ENCODE measurements at places on chromosomes 7 and 10.
A peak's percentile ranks its signal among the peaks of the same experiment; 100 is the strongest.

DNA sequence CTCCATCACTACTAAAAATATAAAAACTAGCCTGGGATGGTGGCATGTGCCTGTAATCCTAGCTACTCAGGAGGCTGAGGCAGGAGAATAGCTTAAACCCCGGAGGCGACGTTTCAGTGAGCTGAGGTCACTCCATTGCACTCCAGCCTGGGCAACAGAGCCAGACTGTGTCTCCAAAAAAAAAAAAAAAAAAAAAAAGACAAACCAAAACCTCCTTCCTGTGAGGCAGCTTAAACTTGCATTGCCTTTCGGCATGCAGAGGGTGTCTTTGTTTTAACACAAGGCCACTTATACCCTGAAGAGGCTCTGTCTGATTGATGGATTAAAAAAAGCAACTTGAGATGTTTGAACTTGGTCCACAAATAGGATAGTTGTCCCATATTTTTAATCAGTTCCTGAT is 128.4 kb upstream of the RSU1 start:
- ATAC-seq = no peak

GRCh38 chr7:17320102-17320497 is 21.6 kb downstream of the AHR start:
- no peak for ATAC-seq

DNA sequence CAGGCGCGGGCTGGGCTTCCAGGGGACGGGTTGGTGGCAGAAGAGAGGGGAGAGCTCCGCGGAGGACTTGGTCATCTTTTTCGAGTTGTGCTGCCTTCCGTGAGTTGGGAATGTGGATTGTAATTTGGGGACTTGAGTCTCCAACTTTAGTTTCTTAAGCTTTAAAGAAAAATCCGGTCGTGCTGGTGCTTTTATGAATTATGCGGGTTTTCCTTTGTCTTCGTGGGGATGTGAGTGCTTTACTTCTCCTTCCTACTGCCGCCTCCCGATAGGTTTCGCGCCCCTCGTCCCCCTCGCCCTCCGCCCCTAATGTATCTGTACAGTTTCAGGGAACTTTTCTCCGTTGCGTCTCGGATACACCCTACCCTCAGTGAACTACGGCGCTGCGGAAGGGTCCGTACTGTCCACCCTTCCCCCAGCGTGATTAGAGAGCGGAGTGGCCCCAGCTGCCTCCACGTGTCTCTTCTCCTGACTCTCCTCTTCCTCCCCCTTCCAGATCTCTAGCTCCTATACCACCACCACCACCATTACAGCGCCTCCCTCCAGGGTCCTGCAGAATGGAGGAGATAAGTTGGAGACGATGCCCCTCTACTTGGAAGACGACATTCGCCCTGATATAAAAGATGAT is 649 bp downstream of the SCD start:
- no peak for ATAC-seq

GRCh38 chr10:113666682-113667252 is 2.9 kb upstream of the NRAP start:
- peak; percentile 58 for ATAC-seq

GRCh38 chr10:73501651-73502050 is 5.8 kb upstream of the PPP3CB start:
- peak; percentile 63 for ATAC-seq

DNA sequence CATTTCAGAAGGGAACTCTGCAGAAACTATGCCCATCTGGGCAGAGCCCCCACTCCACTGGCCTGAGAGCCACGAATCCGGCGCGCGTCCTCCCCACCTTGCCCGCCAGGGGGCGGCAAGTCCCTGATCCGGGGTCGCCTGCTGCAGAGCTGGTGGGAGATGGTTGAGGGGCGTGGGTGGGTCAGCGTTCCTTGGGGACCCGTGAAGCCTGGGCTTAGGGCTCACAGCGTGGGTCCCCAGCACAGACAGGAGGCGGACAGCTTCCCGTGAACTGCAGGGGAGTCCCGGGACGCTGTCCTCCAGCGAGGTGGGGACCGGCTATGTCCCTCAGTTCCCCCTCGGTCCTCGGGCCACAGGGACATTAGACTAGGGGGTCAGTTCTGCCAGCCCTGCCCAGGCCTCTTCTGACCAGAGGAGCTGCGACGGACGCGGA is 585 bp upstream of the POP7 start:
- ATAC-seq = peak; percentile 58

GRCh38 chr7:22481726-22482125 is 18.3 kb downstream of the STEAP1B start:
- no peak for ATAC-seq

- ATAC-seq = no peak
Observed at GRCh38 chr10:123634221-123634620, 31.9 kb upstream of the GPR26 start.

DNA sequence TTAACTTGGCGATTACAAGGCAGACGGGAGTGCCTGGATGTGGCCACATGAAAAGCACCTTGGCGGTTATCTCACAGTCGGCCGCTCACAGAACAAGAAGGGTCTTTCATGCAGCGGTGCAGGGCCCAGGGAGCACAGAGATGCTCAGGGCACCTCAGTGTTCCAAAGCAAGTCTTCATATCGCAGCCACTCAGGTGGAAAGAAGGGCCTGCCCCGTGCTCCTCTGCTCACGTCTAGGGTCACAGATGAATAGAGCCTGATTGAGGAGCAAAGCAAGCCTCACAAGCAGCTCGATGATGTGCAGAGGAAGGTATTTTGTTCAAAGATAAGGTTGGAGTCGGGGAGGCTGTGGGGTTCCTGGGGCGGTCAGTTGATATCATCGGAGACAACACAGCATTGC is 297.8 kb downstream of the WDR11 start:
- no peak for ATAC-seq

GRCh38 chr7:33870120-33870519 is 35.2 kb upstream of the BMPER start:
- no peak for ATAC-seq

GRCh38 chr7:98134420-98135228 is 28.0 kb downstream of the LMTK2 start:
- ATAC-seq = no peak

- ATAC-seq = no peak
Observed at GRCh38 chr10:74882427-74882826, 56.0 kb downstream of the KAT6B start.

DNA sequence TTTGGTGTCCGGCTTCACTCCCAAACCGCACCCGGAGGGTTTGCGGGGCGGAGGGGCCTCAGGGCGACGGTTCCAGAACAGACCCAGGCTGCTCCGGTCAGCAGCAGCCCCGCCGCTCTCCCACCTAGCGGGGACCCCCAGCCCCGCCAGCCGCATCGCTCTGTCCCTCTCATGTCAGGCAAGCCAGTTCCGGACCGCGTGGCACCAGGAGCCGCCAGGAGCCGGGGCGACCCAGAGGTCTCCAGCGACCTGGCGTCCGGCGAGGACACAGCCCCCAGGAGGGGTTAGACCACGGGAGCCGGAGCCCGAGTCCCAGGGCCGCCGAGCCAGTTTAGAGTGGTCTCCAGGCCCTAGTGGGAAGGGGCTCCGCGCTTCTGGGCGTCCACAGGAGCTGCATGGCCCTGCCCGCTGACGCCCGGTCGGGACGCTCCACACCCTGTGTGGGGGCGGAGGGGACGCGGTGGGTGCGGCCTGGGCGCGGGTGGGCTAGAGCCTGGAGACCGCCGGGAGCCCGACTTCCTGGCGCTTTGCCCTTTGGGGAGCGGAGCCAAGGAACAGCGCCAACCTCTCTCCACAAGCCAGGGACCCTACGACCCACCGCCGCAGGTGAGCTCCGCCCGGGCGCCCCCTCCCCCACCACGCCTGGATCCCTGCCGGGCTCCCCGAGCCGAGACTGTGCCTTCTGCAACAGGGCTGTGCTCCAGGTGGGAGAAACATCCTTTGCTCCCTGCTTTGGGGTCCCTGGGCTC is 43.4 kb downstream of the ZNF117 start:
- ATAC-seq = no peak

- ATAC-seq = no peak
Observed at GRCh38 chr7:20030417-20030816, 186.8 kb downstream of the MACC1 start.

- ATAC-seq = no peak
Observed at GRCh38 chr10:116437076-116437692, 9.5 kb downstream of the PNLIPRP3 start.

GRCh38 chr7:101543242-101543766 is 85.8 kb downstream of the MYL10 start:
- ATAC-seq = no peak

GRCh38 chr10:124552691-124553276 is 91.2 kb downstream of the LHPP start:
- no peak for ATAC-seq

DNA sequence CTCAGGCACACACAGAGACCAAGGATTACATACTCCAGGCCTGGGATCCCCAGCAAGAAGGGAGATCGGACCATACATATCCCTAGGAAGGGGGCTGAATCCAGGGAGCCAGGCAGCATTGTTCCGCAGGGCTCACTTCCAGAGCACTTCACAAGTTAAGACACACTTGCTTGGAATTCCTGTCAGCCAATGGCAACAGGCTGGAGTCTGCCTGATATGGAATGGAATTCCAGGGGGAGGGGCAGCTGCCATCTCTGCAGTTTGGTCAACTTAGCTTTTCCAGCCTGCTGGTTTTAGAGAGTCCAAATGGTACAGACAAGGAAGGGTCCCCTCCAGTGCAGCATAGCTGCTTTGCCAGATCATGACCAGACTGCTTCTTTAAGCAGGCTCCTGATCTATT is 290.0 kb upstream of the GLI3 start:
- no peak for ATAC-seq

- no peak for ATAC-seq
Observed at GRCh38 chr7:149772956-149773434, 393 bp downstream of the ZNF467 start.

- ATAC-seq = no peak
Observed at GRCh38 chr10:77959384-77959783, 32.8 kb upstream of the DLG5 start.

- peak; percentile 68 for ATAC-seq
Observed at GRCh38 chr10:110864662-110865140, 7.0 kb upstream of the PDCD4 start.

GRCh38 chr7:10076660-10077300 is 896.9 kb upstream of the PHF14 start:
- ATAC-seq = no peak

DNA sequence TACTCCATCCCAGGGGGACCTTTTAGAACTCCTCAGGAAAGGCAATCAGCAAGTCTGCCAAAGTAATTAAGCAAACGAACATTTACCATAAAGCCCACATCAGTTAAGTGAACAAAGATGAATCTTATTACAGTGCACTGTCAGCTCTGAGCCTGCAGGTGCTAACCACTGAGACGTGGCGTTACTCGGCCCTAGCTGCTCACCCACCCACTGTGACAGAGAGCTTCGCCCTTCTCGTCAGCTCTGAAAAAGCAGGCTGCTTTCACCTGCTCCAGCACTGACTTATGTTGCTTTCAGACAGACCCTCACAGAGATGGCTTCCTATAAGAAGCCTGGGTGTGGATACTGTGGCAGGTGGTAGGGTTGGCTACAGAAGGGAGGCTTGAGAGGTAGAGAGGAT is 57.7 kb upstream of the KCNIP2 start:
- ATAC-seq = peak; percentile 60

- no peak for ATAC-seq
Observed at GRCh38 chr7:101882005-101882421, 64.6 kb downstream of the CUX1 start.

DNA sequence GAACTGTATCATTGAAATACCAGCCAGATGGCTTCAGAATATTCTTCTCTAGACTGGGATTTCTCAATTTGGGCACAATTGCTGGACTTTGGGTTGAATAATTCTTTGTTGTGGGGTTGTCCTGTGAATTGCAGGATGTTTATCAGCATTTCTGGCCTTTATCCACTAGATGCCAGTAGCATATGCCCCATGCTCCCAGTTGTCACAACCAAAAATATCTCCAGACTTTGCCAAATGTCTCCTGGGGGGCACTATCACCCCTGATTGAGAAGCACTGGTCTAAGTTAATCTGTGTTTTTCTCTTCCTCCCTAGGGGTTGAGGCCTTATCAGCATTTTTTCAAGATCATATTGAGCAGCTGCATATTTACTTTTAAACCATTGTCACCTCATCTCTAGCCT is 204.9 kb upstream of the SP8 start:
- no peak for ATAC-seq

- no peak for ATAC-seq
Observed at GRCh38 chr7:16357921-16358320, 63.4 kb downstream of the CRPPA start.

GRCh38 chr7:55432939-55433784 is 68.0 kb downstream of the LANCL2 start:
- peak; percentile 59 for ATAC-seq

GRCh38 chr7:94050046-94050445 is 45.9 kb upstream of the BET1 start:
- ATAC-seq = peak; percentile 49

- ATAC-seq = no peak
Observed at GRCh38 chr7:127976056-127976737, 55.0 kb downstream of the LRRC4 start.

- ATAC-seq = no peak
Observed at GRCh38 chr10:23614483-23614882, 175.6 kb downstream of the OTUD1 start.

- ATAC-seq = no peak
Observed at GRCh38 chr7:471191-471865, 48.3 kb downstream of the PDGFA start.
